RCC 7860 (cell line): ENCODE measurements at places on chromosomes 3 and 15.

DNA sequence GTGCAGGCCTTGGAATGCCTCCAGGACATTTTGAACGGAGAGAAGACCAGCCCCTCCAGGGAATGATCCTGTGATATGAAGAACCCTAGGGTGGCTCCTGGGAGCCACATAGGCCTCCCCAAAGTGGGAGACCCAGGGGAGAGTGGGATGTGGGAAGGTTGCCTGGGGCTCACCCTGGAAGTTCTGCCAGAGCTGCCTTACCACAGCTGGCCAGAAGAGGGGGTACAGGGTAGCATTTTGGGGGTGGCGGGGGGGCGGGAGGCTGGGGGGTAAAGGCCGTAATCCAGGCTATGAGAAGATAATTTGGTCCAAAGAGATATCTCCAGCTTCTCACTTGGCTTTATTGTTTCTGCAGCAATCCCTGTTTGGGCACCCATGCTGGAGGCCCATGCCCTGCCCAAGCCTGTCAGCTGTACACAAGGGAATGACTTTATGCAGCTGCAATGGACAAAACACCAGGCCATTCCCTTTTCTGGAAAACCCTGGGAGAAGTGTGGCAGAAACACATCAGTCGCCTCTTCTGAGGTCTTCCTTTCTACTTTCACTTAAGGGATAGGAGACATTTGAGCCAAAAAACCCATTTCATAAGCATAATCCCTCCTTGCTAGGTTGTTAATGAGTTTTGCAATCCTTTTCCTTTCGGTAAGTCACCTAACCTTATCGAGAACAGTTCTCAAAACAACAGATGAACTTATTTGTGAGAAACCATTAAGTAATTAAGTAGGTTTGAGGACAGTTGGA lies 11.0 kb upstream of the MUSTN1 start:
- no peak for DNase-seq

DNA sequence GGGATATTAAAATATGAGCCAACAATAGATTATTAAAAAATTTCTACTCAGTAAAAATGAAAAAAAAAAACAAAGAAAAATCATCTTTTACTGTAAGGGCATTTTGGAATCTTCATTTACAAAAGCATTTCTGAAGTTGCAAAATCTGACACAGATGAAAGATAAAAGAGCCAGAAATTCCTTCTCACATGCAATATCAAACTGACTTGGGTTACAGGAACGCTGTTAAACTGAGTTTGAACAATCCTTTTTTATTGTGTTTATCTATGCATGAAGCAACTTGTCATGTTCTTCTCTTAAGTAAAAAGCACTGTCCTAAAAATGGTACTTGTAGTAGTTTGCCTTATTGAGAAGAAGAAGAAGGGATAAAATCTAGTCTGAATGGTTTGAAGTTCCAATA lies 468.5 kb upstream of the KCNMB2 start:
- DNase-seq = no peak

GRCh38 chr3:7315037-7315436 lies 454.1 kb downstream of the GRM7 start:
- DNase-seq = no peak

- no peak for DNase-seq
Observed at GRCh38 chr3:23836536-23837230, 30.9 kb downstream of the UBE2E1 start.

- DNase-seq = no peak
Observed at GRCh38 chr3:73511571-73512525, 112.9 kb downstream of the PDZRN3 start.

- no peak for DNase-seq
Observed at GRCh38 chr15:56956538-56956937, 38.1 kb downstream of the TCF12 start.

DNA sequence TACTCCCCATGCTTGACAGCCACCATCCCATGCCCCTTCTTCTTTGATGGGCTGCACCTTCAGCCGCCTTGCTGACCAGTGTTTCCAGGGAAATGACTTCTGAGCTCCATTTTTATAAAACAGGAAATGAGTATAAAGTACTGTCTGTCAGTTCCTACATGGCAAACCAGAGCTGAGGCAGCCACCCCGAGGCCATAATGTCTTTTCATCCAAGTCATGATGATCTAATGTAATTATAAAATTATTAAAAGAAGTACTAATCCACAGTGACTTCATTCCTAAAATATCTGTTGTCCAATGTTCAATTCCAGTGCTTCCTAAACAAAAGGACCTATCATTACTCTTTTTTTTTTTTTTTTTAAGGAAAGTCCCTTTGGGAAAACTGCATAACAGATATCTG lies 75.2 kb upstream of the HERC1 start:
- DNase-seq = no peak

- no peak for DNase-seq
Observed at GRCh38 chr15:62171882-62172281, 6.8 kb upstream of the C2CD4B start.

DNA sequence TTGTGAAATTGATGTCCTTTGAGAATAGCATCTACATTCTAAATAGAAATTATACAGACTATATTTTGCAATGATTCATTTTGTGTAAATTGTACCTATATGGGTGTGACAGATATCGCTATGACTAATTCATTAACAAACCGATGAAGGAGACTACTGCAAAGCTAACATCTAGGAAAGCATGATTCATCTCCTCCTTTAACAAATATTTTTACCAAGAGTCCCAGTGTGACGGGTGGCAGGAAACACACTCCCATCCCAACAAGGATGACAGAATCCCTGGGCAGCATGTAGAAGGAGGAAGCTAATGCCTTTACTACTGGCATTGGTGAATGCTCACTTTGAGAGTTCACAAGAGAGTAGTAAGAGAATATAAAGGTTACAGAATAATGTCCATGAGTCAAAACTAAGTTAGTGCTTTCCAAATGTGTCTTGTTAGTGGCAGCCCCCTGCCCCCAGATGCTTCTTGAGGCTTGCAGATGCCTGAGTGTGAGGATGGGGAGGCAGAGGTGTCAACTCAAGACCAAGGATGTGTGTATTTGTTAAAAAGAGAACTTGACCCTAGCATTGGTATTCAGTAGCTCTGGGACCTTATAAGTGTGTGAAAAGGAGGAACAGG lies 180.6 kb downstream of the FMN1 start:
- DNase-seq = peak; percentile 76

DNA sequence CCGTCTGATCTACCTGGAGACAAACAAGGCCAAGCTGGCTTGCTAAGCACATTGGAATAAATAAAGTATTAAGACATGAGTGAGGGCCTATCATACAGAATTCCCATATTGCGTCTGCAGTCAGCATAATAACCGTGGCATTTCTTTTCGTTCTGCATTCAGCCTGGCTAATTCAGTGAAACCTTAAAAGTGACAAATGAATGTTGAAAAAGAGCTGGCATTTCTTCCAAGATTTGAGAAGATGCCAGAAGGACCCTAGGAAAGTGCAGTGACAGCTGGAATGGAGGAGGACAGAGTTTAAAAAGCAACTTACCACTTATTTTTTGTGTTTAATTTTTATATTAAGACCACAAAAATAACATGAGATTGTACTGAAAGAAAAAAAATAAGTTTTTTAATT lies 67.1 kb downstream of the SUCLG2 start:
- DNase-seq = no peak

- peak; percentile 95 for DNase-seq
Observed at GRCh38 chr3:12193485-12194165, 34.9 kb upstream of the TIMP4 start.

- DNase-seq = no peak
Observed at GRCh38 chr3:16789344-16790120, 95.2 kb upstream of the PLCL2 start.

GRCh38 chr3:147391781-147392624 lies 14.3 kb downstream of the ZIC4 start:
- DNase-seq = no peak

DNA sequence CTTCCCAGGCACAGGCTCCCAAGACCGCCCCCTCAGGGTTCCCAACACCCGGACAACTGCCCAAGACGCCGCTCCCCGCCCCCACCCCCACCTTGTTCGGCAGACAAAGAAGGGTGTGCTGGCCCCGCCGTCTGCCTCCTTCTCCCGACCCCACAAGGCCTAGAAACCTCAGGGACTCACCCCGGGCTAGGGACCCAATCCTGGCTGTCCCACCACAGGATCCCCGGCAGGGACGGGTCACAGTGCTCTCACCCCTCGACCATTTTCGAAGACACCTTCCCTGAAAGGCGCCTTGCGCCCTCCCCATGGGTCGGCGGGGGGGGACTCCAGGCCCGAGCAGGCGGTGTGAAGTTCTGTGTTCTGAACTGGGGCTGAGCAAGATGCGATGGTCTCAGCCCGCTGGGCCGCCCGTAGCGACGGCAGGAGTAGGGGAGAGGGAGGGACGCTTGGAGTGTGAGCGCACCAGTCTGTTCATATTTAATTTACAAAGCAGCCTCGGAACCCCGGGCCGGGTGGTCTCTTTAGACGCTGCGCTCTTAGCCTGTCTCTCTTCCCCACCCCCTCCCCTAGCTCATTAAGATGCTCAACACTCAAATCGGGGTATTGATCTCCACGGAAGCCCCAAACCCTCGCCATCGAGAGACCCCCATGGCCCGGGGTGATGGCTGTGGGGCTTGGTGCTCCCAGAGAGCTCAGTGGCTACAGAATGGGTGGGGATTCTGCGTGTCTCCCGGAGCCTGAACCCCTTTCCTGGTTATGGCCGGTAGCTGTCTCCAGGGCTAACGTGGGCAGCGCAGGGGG lies 1.4 kb upstream of the ISLR2 start:
- DNase-seq = no peak

DNA sequence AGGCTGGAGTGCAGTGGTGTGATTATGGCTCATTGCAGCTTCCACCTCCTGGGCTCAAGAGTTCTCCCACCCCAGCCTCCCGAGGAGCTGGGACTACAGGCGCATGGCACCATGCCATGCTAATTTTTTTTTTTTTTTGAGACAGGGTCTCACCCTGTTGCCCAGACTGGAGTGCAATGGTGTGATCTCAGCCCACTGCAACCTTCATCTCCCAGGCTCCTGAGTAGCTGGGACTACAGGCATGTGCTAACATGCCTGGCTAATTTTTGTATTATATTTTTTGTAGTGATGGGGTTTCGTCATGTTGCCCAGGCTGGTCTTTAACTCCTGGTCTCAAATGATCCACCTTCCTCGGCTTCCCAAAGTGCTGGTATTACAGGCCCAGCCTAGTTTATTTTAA lies 4.0 kb downstream of the TEX9 start:
- DNase-seq = no peak

GRCh38 chr15:42707068-42707467 lies 29.9 kb downstream of the CDAN1 start:
- no peak for DNase-seq

GRCh38 chr3:181753391-181753790 lies 41.7 kb downstream of the SOX2 start:
- DNase-seq = no peak

DNA sequence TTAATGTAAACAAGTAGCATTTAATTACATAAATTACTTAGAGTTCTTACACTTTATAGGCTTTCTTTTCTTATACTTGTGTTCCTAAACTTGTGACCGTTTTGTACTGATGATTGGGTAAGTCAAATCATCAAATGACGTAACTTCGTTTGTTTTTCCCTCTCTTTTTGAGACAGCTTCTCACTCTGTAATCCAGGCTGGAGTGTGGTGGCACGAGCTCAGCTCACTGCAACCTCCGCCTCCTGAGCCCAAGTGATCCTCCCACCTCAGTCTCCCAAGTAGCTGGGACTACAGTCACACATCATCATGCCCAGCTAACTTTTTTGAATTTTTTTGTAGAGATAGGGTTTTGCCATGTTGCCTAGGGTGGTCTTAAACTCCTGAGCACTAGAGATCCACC lies 226.0 kb downstream of the TCF12 start:
- no peak for DNase-seq

- no peak for DNase-seq
Observed at GRCh38 chr3:152403632-152404066, 134.9 kb downstream of the MBNL1 start.
